Temporal lobe (tissue), 4 donors: ENCODE measurements at places on chromosomes 4 and X. TPM values are rescaled to one million over a fixed set of nuclear protein-coding genes. Genes with fewer than 3 reads are reported as not detected.

PPP4R3C gene
- not detected for total RNA-seq

TAF7L gene
- under 0.01 TPM for total RNA-seq

JCHAIN gene
- not detected for total RNA-seq

PHOX2B gene
- total RNA-seq = not detected

PORCN gene
- total RNA-seq = 6.1 TPM

DGAT2L6 gene
- not detected for total RNA-seq

RBMXL3 gene
- total RNA-seq = not detected

IRS4 gene
- 0.49 TPM for total RNA-seq

KLHL8 gene
- total RNA-seq = 88.3 TPM

BCOR gene
- 36.1 TPM for total RNA-seq

PDE5A gene
- total RNA-seq = 14.8 TPM

CXCL6 gene
- total RNA-seq = under 0.01 TPM

KIT gene
- 75.5 TPM for total RNA-seq
